ENCODE measurements at places on chromosomes 2 and 18. TPM values are rescaled to one million over a fixed set of nuclear protein-coding genes. Genes with fewer than 3 reads are reported as not detected.

The FAM237A gene
- total RNA-seq: not detected

DNA sequence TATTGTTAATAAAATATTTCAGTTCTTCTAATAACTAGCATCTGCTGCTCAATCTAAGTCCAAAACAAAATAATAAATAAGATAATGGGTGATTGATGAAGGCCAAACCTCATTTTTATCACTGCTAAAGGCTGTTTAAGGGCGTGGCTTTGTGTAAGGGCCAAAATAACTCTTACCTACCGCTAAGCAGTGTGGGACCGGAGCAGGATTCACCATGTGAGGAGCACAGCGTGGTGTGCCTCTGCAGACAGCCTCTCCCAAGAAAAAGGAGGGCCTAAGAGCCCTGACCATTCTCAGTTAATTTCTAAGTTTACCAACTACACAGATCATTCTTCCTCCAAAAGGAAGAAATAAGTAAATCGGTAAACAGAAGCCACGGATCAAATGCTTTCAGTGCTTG, 353.7 kb downstream of the ARL6IP6 start:
- no peaks in the 10 kb centered on the region for H3K27me3 ChIP-seq
- no peak overlapping the region for H3K4me3 ChIP-seq
- no peak overlapping the region for H3K27ac ChIP-seq
- H3K36me3 ChIP-seq: no peaks in the 10 kb centered on the region
- H3K4me1 ChIP-seq: no peaks in the 10 kb centered on the region

DNA sequence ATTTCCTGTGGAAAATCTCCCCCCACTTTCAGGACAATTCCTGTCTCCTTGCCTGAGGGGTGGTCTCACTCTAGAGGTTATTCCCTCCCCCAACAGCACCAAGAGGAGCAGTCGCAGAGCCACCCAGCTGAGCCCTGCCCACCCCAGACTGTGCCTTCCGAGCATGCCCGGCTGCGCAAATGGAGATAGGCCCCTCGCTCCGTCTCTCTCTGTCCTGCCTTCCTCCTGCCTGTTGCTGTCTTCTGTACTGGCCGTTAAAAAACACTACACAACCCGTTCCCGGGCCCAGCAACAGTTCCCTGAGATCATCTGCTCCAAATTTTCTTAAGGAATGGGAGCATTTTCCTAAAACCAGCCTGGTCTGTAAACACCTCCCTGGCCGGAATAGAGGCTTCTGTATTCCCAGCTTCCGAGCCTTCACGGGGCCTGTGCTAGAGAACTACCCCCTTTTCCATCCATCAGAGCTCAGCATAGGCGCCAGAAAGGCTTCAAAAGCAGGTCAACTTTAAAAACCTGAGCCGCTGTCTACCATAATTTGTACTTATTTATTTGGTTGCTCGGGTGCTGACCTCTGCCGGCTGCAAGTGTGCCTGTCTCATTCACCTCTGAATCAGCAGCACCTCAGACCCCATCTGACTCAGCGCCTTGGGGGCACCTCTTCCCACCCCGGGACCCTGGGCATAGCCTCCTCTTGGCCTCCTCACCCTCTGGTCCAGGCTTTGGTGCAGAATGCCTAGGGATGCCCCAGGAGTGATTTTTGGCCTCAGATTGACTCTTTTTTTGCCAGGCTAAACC, 159.4 kb downstream of the PXDN start:
- H3K27me3 ChIP-seq: no peaks in the 10 kb centered on the region
- DNase-seq: no peak
- no peak overlapping the region for H3K4me3 ChIP-seq

GRCh38 chr2:11128243-11128951, 26.9 kb upstream of the SLC66A3 start:
- H3K4me3 ChIP-seq: no peak overlapping the region
- H3K36me3 ChIP-seq: no peaks in the 10 kb centered on the region
- H3K27me3 ChIP-seq: peaks cover 3% of the 10 kb centered on the region
- no peak overlapping the region for H3K27ac ChIP-seq
- peaks cover 8% of the 10 kb centered on the region for H3K4me1 ChIP-seq

DNA sequence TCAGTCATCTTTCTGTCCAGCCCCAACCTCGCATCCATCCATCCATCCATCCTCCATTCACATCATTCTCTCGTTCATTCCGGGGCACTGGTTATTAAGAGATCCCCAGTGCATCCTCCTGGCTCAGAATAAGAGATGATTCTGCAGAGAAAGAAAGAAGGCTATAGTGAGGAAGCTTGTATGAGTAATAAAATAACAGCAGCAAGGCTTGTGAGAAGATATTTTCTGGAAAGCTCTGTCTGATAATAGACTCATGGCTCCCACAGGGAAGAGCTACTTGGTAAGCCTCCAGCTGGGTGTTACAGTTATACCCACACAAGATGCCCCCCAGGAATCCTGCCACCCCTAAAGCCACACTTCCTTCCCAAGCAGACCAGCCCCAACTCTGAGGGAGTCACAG, 143.2 kb downstream of the MTCL1 start:
- DNase-seq: no peak
- H3K4me3 ChIP-seq: no peak overlapping the region
- H3K27me3 ChIP-seq: no peaks in the 10 kb centered on the region
- H3K36me3 ChIP-seq: no peaks in the 10 kb centered on the region
- H3K27ac ChIP-seq: no peak overlapping the region

Data from lung (tissue), 17 donors.